Osteoblast (primary cell): ENCODE measurements at places on chromosomes 4 and X. TPM values are rescaled to one million over a fixed set of nuclear protein-coding genes. Genes with fewer than 3 reads are reported as not detected.
A peak's percentile ranks its signal among the peaks of the same experiment; 100 is the strongest.

DNA sequence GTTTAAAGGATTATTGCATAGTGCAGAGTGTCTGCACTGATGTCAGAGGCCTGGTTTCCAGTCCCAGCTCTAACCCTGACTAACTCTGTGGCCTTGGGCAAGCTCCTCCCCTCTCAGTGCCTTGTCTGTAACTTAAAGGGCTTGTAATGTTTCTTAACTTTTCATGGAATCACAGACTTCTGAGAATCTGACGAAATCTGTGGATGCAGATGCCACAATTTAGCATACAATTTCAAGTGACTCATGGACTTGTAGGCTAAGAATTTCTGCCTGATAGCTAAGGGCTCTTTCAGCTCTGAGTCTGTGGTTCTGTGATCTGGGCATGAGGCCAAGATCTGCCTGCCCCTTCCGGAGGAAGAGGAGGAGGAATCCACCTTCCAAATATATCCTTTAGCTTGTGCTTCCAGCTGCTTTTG, 236.9 kb downstream of the AR start:
- peak; percentile 45 for DNase-seq

DNA sequence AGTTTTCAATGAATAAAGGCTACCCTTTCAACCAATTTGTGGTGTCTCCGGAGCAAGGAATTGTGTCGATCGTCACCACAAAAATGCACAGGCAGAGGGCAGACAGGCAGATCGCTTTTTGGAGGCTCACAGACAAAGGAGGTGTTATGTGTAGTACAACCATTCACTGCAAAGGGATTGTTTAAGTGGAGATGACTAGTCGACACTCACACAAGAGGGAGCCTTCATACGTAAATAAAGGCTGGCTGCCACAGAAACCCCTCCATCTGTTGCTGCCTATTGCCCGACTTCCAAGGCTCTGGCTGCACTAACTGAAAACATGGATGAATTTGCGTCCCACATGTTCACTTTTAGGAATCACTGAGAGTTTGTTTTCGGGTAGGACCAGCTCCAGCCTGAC, 281.1 kb downstream of the NKX6-1 start:
- no peak for DNase-seq

DNA sequence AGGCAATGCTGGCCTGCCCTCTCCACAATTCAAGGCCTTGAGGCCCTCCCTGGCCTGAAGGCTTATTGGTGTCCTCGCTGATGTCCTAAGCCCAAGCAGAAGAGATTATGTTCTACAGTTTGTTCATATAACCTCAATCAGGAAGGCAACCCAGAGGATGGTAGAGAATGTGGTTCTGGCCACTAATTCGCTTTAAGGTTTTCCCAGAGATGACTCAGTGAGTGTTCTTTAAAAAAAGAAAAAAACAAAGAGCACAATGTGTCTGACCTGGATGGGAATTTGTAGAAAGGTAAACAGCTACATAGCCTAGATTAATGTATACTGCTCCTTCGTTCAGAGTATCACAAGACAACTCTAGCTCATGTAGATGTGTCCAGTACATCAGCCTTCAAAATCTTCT, 66.0 kb downstream of the MANBA start:
- DNase-seq, result no peak

The TBX22 gene
- total RNA-seq, result not detected in 2 replicates

The MAGEA2 gene
- not detected in 2 replicates for total RNA-seq

The SORBS2 gene
- total RNA-seq, result 50.7 and 85.0 TPM in 2 replicates

The XAGE1A gene
- total RNA-seq, result not detected in 2 replicates
